GM04503 (cell line): ENCODE measurements at places on chromosomes 13 and 19.

- no peak for DNase-seq
These were observed 3.7 kb upstream of the CNN1 start for GRCh38 chr19:11534948-11535347.

GRCh38 chr13:84896128-84896527 is 903.1 kb downstream of the SLITRK6 start:
- no peak for DNase-seq

GRCh38 chr19:23913931-23914330 is 755 bp upstream of the ZNF726 start:
- DNase-seq = no peak

DNA sequence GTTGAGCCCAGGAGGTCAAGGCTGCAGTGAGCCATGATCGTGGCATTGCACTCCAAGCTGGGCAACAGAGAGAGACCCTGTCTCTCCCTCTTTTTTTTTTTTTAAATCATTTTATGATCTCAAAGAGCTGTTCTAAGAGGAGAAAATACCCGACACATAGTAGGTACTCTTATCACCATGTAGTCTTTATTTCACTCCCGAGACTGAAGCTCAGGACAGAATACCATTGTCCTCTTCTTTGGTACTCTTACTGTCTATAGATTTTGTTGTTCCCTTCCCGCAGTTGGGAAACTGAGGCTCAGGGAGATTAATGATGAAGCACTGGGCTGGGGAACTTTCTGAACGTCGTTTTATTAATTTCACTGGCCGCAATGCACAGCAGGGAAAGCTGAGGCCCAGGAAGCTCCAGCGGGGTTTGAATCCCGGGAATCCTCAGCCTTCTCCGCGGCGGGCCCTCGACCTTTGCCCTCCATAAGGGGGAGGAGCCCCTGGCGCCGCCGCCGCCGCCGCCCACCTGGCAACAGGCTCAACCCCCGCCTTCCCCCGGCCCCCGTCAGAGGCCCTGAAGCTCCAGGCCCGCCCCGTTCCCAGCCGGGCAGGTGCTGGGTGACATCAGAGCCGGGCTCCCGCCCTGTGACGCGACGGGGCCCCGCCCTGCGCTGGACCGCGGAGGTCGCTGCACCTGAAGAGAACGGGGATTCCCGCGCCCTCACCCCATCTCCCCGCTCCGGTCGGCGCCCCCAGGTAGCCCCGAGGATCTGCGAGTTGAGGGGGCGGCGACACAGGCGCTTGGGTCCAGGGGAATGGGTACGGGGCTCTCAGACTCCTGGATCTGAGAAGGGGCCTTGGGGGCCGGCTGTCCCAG is 1.6 kb downstream of the MYH14 start:
- DNase-seq = no peak
